GM23248 (cell line): ENCODE measurements at places on chromosomes 6 and 20. TPM values are rescaled to one million over a fixed set of nuclear protein-coding genes. Genes with fewer than 3 reads are reported as not detected.

TNFRSF21 gene
- 2.9 and 3.9 TPM in 2 replicates for total RNA-seq

JPH2 gene
- 7.8 and 9.7 TPM in 2 replicates for total RNA-seq

SYNE1 gene
- total RNA-seq: 95.4 and 129 TPM in 2 replicates

LMBRD1 gene
- 30.5 and 36.7 TPM in 2 replicates for total RNA-seq

RTN4IP1 gene
- total RNA-seq: 4.2 and 8.0 TPM in 2 replicates

GRCh38 chr6:6736791-6737654, 148.5 kb downstream of the LY86 start:
- no peaks in the 10 kb centered on the region for H3K36me3 ChIP-seq
- no peaks in the 10 kb centered on the region for H3K27me3 ChIP-seq
- peak; percentile 87 for DNase-seq
- 0 out of 2 replicates have a peak, but pooled peaks cover 10% of the 10 kb centered on the region for H3K4me1 ChIP-seq

DNA sequence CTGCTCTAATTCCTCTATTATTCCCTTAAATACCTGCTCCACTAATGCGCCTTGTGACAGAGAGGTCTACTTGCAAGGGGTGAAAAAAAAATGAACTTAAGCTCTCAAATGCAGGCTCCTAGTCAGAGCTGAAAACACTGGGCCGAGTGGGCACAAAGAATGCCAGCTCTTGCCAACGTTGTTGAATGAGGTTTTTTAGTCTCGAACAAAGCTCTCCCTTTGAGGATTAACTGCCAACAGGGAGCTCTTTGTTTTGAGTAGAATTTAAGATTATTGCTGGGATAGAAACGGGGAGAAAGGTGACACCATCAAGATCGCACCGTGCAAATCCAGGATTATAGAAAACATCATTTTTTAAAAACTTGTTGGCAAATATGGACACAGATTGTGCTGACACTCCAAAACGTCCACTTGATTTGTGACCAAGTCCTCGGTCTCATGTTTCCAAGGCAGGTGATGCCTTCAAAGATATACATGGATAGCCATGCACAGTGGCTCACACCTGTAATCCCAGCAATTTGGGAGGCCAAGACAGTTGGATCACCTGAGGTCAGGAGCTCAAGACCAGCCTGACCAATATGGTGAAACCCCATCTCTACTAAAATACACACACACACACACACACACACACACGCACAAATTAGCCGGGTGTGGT, 163.2 kb downstream of the BMP7 start:
- H3K36me3 ChIP-seq: no peaks in the 10 kb centered on the region
- no peak overlapping the region for H3K27ac ChIP-seq
- H3K27me3 ChIP-seq: peaks cover 58% of the 10 kb centered on the region

DNA sequence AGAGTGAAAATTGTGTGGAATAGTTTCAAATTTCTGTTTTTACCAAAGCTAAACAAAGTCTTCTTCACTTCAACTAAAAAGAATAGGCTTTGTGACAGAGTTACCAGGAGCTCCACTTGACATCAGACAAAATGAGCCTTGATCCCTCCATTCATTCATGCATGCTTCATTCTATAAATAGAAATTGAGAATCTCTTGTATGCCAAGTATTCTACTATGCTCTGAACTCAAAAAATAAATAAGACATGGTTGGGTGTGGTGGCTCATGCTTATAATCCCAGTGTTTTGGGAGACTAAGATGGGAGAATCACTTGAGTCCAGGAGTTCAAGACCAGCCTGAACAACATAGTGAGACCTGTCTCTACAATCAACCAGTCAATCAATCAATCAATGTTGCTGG, 236.6 kb upstream of the FAM83B start:
- H3K4me1 ChIP-seq: no peaks in the 10 kb centered on the region
- H3K36me3 ChIP-seq: no peaks in the 10 kb centered on the region
- no peaks in the 10 kb centered on the region for H3K27me3 ChIP-seq
- H3K27ac ChIP-seq: no peak overlapping the region
- no peak overlapping the region for H3K4me3 ChIP-seq

DNA sequence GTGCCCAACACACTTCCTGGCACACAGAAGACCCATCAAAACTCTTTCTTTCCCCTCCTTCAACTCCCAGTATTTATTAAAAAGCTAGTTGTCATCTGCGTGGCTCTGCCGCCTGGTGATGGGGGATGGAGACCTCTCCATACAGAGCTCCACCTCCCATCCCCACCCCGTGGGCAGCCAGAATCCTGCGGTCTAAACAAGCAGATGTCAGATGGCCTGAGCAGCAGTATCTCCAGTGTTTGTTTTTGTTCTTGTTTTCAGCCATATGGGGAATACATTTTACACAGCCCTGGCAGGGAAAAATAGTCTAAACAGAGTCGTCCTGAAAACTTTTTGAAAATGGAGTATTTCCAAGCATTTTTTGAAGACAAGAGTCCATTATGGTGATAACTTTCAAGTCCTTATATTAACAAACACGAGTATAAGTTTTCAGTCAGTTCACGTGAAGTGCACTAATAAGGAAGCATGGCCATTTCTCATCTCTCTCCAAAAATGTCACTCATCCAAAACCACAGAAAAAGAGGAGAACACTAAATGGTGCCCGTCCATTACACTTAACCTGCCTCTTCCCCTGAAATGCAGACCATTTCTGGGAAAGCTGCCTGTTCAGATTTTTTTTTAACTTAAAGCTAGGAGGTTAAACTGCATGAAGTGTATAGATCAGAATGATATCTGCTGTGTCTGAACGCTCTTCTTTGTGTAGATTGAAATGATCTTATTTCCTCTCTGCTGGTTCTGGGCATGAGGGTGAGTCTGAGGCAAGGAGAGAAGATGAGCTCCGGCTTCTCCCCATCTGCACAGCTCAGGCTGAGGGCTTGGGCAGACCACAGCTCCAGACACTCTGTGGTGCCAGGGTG, 91.0 kb downstream of the TCP11 start:
- H3K4me1 ChIP-seq: peaks cover 45% of the 10 kb centered on the region
- DNase-seq: peak; percentile 68
- H3K27ac ChIP-seq: no peak overlapping the region
- no peaks in the 10 kb centered on the region for H3K36me3 ChIP-seq
- no peaks in the 10 kb centered on the region for H3K27me3 ChIP-seq
- no peak overlapping the region for H3K4me3 ChIP-seq

DNA sequence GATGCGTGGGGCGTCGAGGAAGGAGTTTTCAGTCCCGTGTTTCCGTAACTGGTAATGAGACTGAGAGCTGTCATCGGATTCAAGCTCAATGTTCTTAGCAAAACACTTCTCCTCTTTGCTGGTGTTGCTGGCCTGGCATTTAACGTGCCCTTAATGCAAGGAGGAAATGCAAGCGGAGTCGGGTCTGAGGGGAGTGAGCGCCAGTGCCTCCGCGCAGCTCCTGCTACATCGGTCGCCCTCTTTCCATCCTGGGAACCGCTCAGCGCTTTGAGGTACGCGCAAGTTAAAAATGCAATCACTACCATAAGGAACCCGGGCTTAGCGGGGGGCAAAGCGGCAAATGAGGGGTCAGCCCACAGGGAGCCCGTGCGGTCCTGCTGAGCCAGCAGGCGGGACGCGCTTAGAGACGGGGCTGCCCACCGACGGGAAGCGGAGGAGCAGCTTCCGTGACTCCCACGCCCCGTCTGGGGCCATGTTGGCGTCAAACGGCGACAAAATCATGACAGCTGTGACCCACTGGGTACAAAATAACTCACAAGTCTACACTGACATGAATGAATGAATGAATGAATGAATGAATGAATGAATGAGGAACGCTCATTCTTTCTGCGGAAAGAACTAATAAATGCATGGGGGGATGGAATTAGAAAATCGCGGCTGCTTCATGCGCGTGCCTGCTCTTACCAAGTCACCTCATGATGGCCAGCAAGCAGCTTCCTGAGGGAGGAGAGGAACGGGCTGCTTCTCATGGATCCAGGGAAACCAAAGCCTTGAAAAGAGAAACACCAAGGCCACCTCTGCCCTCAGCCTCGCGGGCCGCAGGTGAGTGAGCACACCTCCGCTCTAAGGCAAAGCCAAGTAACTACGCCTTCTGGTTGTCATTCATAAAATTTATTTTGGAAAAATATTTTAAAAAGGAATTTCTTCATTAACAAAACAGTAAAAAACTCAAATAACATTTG, 9.3 kb downstream of the DLL1 start:
- H3K36me3 ChIP-seq: no peaks in the 10 kb centered on the region
- H3K4me1 ChIP-seq: 0 out of 2 replicates have a peak, but pooled peaks cover 3% of the 10 kb centered on the region
- no peak overlapping the region for H3K27ac ChIP-seq
- H3K27me3 ChIP-seq: no peaks in the 10 kb centered on the region
- H3K4me3 ChIP-seq: no peak overlapping the region

DNA sequence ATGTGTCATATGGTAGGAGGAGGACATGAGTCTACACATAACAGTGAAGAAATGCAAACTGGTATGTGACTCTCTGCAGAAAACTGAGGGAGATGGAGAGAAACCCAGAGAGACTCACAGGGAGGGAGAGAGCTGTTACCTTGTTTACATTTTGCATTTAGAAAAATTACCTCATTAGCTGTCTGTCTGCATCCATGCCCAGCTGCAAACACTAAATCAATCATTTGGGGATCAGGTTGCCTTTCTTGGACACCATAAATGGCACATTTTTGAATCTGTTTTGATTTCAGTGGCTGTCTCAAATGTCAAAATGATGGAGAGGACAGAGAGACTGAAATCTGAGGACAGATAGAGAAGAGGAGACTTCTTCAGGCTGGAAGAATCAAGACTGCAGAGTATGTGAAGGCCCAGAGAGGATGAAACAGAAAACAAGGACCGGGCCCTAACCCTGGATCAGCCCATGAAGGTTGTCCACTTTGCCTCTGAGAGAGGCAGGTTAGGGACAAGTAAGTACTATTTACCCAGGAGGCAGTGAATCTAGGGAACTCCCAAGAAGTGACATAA, 92.2 kb downstream of the UNC5CL start:
- peaks cover 40% of the 10 kb centered on the region for H3K4me1 ChIP-seq
- H3K4me3 ChIP-seq: no peak overlapping the region
- no peak overlapping the region for H3K27ac ChIP-seq
- no peaks in the 10 kb centered on the region for H3K27me3 ChIP-seq

- H3K4me1 ChIP-seq: no peaks in the 10 kb centered on the region
- H3K4me3 ChIP-seq: no peak overlapping the region
- H3K36me3 ChIP-seq: no peaks in the 10 kb centered on the region
- DNase-seq: peak; percentile 1
- no peaks in the 10 kb centered on the region for H3K27me3 ChIP-seq
These were observed 315.6 kb upstream of the QKI start for GRCh38 chr6:163098827-163099479.

DNA sequence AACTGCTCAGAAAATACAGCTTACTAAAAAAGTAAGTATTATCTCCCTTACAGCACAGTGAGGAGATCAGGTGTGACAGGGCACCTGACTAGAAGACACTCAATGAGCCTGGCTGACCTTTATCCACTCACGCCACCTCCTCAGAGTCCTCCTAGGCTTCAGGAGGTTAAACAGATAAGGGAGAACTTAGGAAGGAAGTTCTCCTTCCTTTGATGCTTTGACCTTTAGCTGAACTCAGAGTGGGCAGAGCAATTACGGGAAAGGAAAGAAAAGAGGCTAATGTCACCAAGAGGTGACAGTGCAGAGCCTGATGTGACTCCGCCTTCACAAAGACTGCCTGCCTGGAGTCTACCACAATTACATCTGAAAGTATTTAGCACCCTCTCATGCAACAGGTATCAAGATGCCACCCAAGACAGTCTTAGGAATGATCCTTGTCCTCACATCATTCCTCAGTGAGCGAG, 36.7 kb downstream of the MAN1A1 start:
- H3K36me3 ChIP-seq: no peaks in the 10 kb centered on the region
- H3K4me1 ChIP-seq: peaks cover 11% of the 10 kb centered on the region
- H3K27me3 ChIP-seq: no peaks in the 10 kb centered on the region
- no peak overlapping the region for H3K27ac ChIP-seq
- no peak for DNase-seq

DNA sequence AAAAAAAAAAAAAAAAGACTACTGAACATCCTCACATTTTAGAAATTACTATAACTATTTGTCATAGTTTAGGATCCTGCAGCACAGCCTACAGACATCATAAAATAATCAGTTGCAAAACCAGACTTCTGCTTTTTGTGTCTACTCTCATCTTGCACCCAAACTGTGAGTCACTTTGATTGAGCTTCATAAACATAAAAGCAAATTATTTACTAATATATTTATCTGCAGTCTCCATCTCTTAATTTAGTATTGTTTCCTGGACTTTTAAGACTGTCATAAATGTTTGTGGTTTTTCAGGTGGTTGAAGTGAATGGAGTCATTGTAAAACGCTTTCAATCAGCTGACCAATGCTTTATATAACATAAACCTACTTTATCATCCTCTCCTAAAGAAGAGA, 14.8 kb upstream of the CALHM6 start:
- H3K27me3 ChIP-seq: no peaks in the 10 kb centered on the region
- H3K4me3 ChIP-seq: 0 out of 2 replicates have a peak overlapping the region, but pooled peaks have one; percentile 27
- H3K27ac ChIP-seq: peak overlapping the region; percentile 84

GRCh38 chr6:24564081-24564480, 69.3 kb downstream of the ALDH5A1 start:
- no peak overlapping the region for H3K27ac ChIP-seq
- H3K4me3 ChIP-seq: no peak overlapping the region
- no peaks in the 10 kb centered on the region for H3K36me3 ChIP-seq
- H3K4me1 ChIP-seq: no peaks in the 10 kb centered on the region
- H3K27me3 ChIP-seq: no peaks in the 10 kb centered on the region; the same call in 1 of the 2 replicates
- no peak for DNase-seq

- no peaks in the 10 kb centered on the region for H3K4me1 ChIP-seq
- H3K27me3 ChIP-seq: no peaks in the 10 kb centered on the region
- no peak overlapping the region for H3K27ac ChIP-seq
- H3K4me3 ChIP-seq: no peak overlapping the region
These were observed 30.7 kb downstream of the PAK5 start for GRCh38 chr20:9808166-9808565.

GRCh38 chr20:63284981-63285524, 7.9 kb upstream of the COL20A1 start:
- peaks cover 10% of the 10 kb centered on the region; the same call in 1 of the 2 replicates for H3K36me3 ChIP-seq
- H3K4me3 ChIP-seq: no peak overlapping the region
- DNase-seq: no peak
- no peak overlapping the region for H3K27ac ChIP-seq
- H3K4me1 ChIP-seq: no peaks in the 10 kb centered on the region

DNA sequence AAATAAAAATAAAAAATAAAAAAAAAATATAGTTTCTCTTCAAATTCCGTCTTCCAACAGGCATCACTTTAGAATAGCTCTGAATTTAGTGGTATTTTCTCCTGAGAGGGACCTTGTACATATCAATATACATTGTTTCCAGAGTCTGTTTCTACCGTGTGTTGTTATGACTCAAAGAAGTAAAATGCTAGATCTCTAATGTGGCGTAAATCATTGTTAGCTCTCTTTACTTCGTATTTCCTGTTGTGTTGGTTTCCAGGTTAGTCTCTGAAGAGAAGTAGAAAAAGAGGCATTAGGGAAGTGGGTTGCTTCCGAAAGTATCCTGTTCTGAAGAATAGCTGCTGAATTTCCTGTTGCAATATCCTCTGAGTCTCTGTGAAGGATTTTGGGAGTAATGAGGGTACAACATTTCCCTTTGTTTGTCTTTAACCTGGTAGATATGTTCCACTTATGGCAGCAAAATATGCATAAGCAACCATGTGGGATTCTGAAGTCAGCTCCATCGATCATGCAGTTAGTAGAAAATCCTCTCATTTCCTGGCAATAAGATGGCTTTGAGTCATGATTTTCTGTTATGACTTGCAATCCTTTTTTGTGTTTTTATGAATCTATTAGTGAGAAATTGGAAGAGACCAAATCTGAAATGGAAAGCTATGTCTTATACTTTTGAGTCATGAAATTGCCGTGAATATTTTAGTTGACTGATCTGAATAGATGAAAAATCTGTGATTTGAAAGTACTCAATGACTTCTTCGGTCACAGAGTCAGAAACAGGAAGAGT, 42.0 kb upstream of the MCHR2 start:
- H3K36me3 ChIP-seq: no peaks in the 10 kb centered on the region
- no peak overlapping the region for H3K27ac ChIP-seq
- no peak overlapping the region for H3K4me3 ChIP-seq
- DNase-seq: peak; percentile 1
- H3K4me1 ChIP-seq: no peaks in the 10 kb centered on the region

- H3K4me3 ChIP-seq: peak overlapping the region; percentile 42
- peak; percentile 79 for DNase-seq
- peaks cover 33% of the 10 kb centered on the region for H3K4me1 ChIP-seq
- H3K36me3 ChIP-seq: no peaks in the 10 kb centered on the region
These were observed 256.7 kb upstream of the TCF21 start for GRCh38 chr6:133632206-133632605.
